Effector memory CD4-positive, alpha-beta T cell (primary cell): ENCODE measurements at places on chromosomes 7 and 10.

DNA sequence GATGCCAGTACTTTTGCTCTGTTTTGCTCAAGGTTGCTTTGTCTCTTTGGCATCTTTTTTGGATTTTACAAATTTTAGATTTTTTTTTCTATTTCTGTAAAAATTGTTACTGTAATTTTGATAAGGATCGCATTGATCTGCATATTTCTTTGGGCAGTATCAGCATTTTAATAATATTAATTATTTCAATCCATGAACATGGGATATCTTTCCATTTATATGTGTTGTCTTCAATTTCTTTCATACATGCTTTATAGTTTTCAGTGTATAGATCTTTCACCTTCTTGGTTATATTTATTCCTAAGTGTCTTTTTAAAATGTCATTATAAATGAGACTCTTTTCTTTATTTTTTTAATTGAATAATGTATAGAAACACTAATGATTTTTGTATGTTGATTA, 301.6 kb upstream of the SEMA3D start:
- DNase-seq, result no peak

- no peak for DNase-seq
These were observed 6.3 kb upstream of the KCNMA1 start for GRCh38 chr10:77643795-77644468.

DNA sequence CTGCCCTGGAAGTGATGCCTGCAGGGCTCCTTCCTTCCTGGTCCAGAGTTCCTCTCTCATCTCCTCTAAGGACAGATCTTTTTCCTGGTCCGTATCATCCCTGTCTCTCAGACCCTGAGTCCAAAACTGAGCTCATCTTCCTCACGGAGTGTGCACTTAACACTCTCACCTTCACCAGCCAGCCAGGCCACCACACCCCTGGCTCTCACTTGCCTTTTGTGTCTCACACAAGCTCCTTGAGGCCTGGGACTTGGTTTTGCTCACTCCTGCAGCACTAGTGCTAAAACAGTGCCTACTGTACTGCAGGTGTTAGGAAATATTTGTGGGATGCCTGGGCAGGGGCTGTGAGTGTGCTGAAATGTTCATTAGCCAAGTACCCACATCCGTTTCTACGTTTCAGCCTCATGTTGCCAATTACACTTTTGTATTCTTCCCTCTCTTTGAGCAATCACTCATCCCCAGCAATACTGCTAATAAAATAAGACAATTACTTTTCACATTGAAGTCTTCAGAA, 21.4 kb upstream of the PARP12 start:
- DNase-seq, result no peak

DNA sequence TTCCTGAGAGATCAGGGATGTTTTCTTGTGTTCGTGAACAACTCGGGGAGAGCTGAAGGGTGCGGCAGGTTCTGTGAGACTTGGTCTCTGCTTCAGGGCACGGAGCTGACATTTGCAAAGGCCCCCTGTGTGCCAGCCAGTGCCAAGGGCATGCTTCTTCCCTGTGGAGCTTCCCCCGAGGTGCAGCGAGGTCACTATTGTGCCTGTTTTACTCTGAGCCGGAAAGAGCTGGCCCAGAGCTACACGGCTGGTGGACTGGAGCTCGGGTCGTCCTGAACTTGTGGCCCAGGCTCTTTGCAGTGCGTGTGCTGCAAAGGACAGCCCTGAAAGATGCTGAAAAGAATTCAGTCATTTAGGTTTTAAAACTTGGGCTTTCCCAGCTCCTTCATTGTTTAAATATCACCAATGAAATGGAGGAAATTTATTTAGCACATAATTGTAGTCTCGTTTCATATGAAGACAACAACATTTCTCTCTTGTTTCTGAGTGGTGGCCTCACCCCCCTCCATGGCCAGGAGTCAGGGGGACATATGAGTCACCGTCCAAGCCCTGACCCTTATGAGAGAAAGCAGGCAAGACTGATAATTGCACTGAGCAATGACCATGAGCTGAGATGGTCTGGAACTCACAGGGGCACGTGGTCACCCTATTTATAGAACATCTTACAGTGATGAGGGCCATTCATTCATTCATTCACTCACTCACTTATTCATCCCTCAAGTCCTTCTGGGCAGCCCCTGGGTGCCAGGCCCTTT, 102.6 kb downstream of the PTPRE start:
- no peak for DNase-seq

GRCh38 chr10:44470784-44471183, 85.9 kb upstream of the CXCL12 start:
- no peak for DNase-seq

DNA sequence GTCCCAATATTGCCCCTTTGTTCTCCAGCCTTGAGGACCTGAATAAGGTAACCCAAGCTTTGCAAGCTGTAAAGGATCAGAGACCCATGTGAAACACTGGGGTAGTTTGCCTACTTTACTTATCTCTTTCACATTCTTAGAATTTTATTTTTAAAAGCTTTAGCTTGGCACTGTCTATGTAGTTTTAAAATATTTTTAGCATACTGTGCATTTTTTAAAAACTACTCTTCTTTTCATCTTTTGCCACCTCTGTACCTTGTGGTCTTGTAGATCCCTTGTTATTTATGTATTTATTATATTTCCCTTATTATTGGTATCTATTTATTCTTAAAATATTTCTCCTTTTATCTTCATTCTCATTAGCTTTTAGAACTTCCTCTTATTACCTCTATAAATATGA, 12.0 kb upstream of the PTPRZ1 start:
- DNase-seq, result no peak

- no peak for DNase-seq
These were observed 71.8 kb upstream of the PIK3CG start for GRCh38 chr7:106793015-106793975.

DNA sequence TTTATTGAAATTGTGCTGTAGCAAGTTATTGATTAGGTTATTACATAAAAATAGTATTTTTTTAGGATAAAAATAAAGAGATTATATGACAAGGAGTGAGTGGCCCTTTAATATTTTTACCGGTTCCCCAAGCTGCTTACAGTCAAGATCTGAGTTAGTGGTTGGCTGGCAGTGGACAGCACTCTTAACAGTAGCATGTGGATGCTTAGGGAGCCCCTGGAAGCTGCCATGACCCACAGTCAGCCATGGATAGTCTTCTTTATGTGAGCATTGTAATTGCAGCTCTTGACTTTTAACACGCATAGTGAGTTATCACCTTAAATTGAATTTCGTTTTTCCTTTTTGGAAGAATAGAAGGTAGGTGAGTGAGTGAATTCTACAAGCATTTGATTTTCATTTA, 22.1 kb downstream of the RAB18 start:
- DNase-seq, result no peak

DNA sequence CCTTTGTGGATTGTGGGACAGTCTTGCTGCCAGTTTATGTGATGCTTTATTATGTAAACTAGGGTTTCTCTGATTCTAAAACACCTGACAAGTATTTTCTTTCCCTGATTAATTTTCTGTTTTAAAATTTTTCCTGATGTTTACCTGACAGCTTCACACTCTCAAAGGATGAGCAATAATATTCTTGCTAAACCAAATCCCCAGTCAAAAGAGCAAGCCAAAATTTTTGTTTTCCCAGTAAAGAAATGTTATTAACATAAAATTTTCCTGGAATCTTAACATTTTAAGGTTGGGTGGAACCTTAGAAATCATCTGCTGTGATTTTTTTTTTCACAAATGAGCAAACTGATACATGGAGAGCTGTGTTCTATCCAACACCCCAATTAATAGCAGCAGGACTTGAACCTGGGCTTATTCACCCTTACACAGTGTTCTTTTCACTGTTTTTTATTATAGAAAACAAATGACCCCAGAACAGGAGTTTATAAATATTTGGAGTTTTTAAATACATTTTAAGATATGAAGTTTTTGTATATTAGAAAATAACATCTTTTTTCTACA, 185.2 kb upstream of the VIPR2 start:
- no peak for DNase-seq

GRCh38 chr7:32470871-32471270, 19.3 kb downstream of the LSM5 start:
- DNase-seq, result no peak

- no peak for DNase-seq
These were observed 208.6 kb upstream of the MGMT start for GRCh38 chr10:129258283-129258923.

GRCh38 chr7:30084212-30084611, 50.6 kb upstream of the MTURN start:
- DNase-seq, result no peak

DNA sequence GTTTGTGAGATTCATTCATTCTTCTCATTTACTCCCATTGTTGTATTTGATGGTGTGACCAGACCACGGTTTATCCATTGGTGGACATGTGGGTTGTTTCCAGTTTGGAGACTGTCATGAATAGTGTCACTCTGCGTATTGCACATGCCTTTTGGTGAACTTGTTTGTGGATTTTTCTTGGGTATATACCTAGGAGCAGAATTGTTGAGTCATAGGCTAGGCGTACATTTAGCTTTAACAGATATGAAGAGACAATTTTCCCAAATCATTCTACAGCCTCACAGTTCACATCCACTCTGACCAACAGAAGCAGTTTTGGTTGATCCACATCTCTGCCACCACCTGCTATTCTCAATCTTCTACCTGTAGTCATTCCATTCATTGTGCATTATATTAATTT, 66.0 kb upstream of the FAM20C start:
- no peak for DNase-seq

DNA sequence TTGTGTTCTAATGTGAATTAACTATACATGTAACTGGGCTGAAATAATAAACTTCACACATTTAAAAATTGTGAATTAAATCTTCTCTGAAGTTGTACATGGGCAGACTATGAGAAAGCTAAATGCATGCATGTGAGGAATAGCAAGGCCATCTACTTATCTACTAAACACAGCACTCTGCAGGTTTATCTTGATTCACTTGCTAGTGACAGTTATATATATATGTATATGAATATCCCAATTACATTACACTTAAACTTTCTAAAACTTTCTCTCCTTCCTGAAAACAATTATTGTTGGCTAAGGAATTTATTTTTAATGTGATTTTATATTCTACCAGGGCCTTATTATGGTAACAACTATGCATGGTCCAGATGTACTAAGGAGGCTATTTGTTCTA, 5.1 kb upstream of the SP4 start:
- DNase-seq, result no peak

DNA sequence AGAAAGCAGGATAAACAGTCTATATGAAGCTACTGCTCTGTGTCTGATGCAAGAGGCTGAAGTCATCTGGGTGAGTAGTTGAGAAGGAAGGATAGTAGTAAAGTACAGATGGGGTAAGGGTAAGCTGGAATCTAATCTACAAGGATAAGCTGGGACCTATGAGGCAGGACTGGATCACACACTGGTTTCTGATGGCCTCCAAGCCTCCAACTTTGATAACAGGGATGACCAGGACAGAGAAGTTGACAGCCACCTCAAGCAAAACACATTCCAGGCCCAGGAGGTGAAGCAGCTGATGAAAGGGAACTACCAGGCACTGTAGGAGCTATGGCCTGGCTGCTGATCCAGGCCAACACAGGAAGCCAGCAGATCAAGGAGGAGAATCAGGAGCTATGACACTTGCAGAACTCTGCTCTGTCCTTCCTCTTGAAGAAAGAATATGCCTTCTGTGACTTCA, 278.1 kb upstream of the TMEM229A start:
- DNase-seq, result no peak

- DNase-seq, result no peak
These were observed 34.5 kb downstream of the SRRM3 start for GRCh38 chr7:76236224-76236623.

GRCh38 chr10:50788951-50789945, 49.5 kb downstream of the ASAH2B start:
- no peak for DNase-seq

DNA sequence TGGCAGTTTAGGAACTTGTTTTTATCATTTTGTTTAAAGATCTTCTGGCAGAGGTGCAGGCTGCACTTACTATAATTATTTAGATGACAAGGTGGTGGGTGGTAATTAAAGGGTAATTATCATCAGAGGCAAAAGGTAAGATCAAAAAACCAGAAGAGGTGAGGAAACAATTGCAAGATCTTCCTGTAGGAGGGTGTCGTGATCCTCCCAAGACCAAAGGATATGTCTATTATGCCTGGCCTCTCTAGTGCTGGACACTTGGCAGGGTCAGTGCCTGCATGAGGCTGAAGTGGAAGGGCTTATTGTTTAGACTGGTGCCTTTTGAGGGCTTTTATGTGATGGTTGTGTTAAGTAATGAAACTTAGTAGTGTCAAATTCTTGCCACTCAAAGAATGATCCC, 1.8 kb upstream of the WAPL start:
- DNase-seq, result no peak

DNA sequence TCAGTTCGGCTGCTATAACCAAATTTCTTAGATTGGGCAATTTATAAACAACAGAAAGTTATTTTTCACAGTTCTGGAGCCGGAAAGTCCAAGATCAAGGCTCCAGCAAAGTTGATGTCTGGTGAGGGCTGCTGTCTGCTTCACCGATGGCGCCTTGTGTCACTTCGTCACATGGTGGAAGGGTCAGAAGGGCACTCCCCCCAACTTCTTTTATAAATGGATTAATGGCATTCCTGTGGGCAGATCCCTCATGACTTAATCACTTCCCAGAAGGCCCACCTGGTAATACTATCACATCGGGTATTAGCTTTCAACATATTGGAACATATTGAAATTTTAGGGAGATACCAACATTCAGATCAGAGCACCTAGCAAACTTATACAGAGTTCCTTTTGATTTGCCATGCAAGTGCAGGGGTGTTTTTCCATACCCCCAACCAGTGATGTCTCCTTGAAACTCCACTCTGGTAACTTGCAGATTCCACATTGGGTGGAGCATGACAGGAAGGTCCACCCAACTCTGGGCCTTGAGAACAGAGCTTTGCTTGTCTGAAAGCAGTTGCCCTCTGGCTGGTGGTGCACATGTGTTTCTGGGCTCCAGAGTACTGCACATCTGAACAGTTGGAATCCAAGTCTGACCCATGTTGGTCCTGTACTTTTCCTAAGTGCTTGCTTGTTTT, 85.1 kb upstream of the KMT2E start:
- DNase-seq, result no peak

- no peak for DNase-seq
These were observed 148.1 kb downstream of the SLC25A13 start for GRCh38 chr7:96173781-96174180.

- DNase-seq, result peak; percentile 2
These were observed 160.0 kb downstream of the SLIT1 start for GRCh38 chr10:97025613-97026242.

GRCh38 chr7:74220229-74220628, 10.4 kb downstream of the LAT2 start:
- no peak for DNase-seq

DNA sequence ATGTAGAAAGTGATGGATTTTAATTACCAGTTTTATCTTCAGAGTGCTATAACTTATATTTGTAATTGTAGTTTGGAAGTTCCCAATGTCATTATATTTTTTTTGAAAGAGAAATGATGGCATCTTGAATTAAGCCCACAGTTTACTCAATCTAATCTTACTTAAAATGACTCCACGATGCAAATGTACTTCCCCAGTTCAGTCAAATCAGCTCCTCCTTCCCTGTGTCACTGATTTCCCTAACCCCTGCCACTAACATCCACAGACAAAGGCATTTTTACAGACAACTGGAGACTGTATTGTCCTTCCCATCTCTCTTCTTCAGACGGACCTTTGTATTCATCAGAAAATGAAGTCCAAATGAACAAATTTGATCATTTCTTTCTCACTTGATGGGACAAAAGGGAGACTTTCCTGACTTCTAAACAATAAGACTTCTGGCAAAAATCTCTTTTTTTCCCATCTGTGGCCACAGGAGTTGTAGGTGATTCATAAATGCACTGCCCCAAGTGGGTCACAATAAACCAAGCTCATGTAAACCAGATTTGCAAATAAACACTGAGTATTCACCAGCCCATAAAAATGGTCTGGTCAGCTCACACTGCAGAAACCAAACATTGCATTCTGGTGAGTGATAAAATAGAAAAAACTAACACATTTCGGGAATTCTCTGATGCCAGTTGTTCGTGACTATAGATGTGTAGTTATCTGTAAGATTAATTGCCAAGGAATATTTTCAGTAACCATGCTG, 162.9 kb downstream of the FANK1 start:
- DNase-seq, result no peak
